ENCODE measurements at places on chromosomes 7 and 10. TPM values are rescaled to one million over a fixed set of nuclear protein-coding genes. Genes with fewer than 3 reads are reported as not detected.

Gene CRCP
- total RNA-seq: 46.3 TPM

Gene DRGX
- total RNA-seq: 1.3 TPM

Gene FAM13C
- 39.7 TPM for total RNA-seq

Gene OPALIN
- total RNA-seq: not detected

Gene STAG3
- 0.55 TPM for total RNA-seq

Gene ACTL6B
- 14.7 TPM for total RNA-seq

Gene CUZD1
- total RNA-seq: 1.3 TPM

Gene CFAP69
- total RNA-seq: 29.0 TPM

Gene SLC29A4
- total RNA-seq: 24.8 TPM

Gene BMPER
- 10.6 TPM for total RNA-seq

Gene ZNF239
- 11.5 TPM for total RNA-seq

Gene GPR26
- 1.4 TPM for total RNA-seq

Gene TUBAL3
- total RNA-seq: 0.49 TPM

Gene PTPN20
- 10.0 TPM for total RNA-seq

Gene CFAP43
- total RNA-seq: 6.3 TPM

Gene CABCOCO1
- 2.5 TPM for total RNA-seq

Gene PTPRN2
- total RNA-seq: 13.2 TPM

Gene SPDYE18
- total RNA-seq: 2.6 TPM

Gene BAIAP2L1
- 4.6 TPM for total RNA-seq

Gene PUS7
- total RNA-seq: 13.4 TPM

Gene SKIDA1
- total RNA-seq: 11.4 TPM

Gene TMEM270
- not detected for total RNA-seq

Gene SYNPO2L
- 2.5 TPM for total RNA-seq

Gene FAM25G
- total RNA-seq: not detected

Gene ARHGAP22
- total RNA-seq: 7.0 TPM

Measured in camera-type eye (tissue), 1 donor.